ENCODE measurements at places on chromosomes 6 and 20. TPM values are rescaled to one million over a fixed set of nuclear protein-coding genes. Genes with fewer than 3 reads are reported as not detected.

DNA sequence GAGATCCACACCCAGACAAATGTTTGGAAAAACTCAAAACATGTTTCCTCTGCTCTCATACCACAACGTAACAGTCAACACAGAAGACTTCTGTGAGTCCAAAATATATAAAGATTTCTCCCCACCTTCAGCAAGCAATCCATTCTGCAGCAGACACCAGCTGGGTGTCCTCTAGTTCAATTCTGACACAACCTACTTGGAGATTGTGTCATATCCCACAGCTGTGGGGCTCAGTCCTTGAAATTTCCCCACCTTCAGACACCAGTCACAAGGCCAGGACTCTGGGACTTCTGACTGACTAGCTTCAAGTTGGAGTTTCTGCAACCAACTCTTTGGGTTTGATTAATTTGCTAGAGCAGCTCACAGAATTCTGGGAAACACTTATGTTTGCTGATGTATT, 244.8 kb upstream of the CDYL start:
- no peak for DNase-seq

DNA sequence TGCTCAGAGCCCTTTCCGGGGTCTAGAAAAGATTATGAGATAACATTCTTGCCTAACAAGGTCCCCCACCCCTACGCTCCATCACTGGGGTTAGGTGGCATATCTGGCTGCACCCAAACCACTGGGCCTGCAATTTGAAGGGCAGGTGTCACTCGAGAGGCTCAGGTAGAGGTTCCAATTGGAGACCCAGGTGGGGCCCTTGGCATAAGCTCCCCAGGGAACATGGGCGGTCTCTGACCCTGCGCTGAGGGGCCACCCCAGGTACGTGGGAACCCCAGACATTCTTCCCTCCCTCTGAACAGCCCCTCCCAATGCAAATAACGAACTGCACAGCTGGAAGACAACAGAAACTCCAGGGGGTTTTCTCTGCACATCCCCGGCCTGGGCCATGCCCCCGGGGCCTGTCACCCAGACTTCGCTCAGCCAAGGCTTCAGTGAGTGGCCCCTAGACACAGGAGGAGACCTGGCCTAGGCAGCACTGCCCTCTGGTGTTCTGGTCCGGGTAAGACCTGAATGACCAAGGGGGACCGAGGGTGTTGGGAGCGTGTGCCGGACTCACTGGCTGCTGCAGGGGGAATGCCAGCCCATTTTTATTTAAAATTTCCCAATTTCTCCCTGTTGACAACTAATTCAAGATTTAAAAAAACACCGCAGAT, 47.5 kb downstream of the DSTN start:
- peak; percentile 95 for DNase-seq

GRCh38 chr6:40524797-40525585, 62.2 kb downstream of the LRFN2 start:
- peak; percentile 44 for DNase-seq

DNA sequence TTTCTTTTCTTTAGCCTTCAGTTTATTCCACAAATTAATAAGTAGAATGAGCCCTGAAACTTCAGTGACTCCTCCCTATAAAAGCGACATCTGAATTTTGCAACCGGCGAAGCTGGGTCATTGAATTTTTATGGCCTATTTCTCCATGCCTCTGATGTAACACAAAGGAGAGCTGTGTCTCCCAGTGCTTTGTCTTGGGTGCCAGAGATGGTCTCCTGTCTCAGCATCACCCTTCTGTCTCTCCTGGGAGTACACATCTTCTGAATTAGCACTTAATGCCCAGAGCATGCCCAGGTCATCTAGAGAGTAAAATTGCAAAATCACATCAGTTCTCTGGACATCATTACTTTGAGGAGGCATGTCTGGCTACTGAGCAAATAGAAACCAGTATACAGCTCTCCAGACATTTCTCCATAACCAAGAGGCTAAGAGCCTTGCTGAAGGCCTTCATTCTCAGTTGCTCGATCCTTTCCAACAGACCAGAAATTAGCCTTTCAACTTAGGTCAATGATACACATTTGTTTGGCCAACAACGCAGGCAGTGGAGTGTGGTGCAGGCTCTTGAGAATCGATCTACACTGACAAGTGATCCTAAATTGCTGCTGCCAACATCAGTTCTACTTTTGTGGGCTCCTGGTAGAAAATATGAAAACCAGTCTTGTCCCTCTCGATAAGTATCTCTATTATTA, 176.0 kb upstream of the FOXQ1 start:
- no peak for DNase-seq

DNA sequence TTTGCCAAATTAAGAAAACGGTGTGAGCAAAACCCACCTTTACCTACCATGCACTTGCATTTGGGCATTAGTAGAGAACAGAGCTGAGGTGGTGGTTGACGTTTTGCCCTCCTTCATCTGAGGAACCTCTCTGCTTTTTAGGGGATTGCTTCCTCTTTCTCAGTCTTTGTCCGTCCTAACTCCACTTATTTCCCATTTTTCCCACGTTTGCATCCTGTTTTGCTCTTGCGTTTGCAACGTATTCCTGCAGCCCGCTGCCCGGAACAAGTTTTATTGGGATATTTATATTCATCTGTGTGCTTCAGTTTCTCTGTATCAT, 374 bp upstream of the SERINC1 start:
- no peak for DNase-seq

The PRSS35 gene
- 1.6 TPM for total RNA-seq

DNA sequence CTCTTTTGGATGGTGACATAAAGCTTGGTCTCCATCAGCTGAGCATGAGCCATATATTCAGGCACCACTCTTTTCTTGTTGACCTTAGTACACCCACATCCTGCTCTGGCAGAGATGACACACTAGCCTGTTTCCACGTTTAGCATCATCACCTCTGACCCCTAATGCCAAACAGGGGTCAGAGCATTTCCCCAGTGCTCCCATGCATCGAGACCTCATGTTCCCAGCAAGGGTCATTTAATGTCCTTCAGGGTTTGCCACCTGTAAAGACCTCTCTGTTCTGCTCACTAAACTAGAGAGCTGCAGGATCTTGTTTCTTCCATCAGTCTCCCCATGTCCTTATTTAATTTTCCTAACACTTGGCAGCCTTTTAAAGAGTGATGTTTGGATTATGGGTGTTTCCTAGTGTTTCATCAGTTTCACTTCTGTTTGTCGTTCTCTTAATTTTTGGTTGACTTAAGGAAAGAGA, 97.5 kb downstream of the AIG1 start:
- no peak for DNase-seq

The F13A1 gene
- not detected for total RNA-seq

GRCh38 chr6:118804091-118804490, 89.9 kb upstream of the ASF1A start:
- DNase-seq = no peak

The LAMP5 gene
- total RNA-seq = 1.4 TPM

The CDSN gene
- not detected for total RNA-seq

The COL9A3 gene
- total RNA-seq = 131 TPM

DNA sequence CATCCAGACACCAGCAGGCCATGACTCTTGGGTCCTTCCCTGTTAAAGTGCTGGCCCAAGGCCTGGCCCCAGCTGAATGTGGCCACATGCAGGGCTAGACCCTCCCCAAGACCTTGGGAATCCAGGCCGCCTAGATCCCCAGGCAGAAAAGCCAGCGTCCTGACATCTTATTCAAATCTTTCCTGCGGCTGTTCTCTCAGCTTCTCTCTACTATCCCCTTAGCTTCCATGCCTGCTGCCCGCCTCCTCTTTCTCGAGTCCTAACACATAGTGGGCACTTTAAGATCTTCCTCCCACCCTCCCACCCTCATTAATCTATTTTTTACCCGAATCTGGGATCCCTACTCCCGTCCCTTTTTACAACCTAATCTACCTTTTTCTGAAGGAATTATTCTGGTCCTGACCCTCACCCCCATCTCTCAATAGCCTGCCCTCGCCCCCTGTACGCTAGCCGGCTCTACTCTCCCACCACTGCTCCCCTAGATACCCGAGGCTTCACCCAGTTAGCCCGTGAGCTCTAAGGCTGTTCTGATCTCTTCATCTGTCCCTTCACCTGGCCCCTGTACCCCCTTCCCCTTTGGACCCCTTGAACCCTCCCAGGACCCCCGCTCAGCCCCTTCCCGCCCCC, at the start of gene CCHCR1:
TSS of gene CCHCR1 (minus strand) at position 290 of the 627 bp plus-strand sequence. CDS start at position 88, 202 bp downstream.
- DNase-seq = peak; percentile 70

GRCh38 chr6:105196076-105196475, 16.3 kb upstream of the POPDC3 start:
- no peak for DNase-seq

The RBPJL gene
- total RNA-seq = not detected

GRCh38 chr6:49866485-49866943, at the start of gene CRISP1:
TSS of gene CRISP1 (minus strand) at chr6:49866535. CDS start at chr6:49857400, 9,135 bp downstream.
- DNase-seq = no peak

The SPATS1 gene
- not detected for total RNA-seq
